CD4-positive, alpha-beta memory T cell (primary cell): ENCODE measurements at places on chromosomes 5 and 9.

DNA sequence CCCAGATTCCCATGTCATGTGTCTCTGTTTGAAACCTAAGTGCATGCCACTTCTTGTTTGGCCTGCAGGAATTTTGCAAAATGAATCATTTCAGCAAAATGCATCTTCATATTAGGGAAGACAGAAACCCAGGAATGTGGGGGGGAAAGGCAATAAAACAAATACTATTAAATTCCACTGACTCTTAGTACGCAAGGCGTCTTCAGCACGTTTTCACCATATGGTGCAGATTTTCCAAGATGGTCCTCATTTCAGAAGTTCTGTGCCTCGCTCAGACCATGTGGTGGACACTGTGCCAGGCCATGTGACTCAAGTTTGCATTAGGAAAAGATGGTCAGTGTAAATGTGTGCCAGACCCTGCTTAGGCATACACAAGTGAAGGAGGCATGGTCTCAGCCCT, 184.0 kb downstream of the ACTL7B start:
- DNase-seq: no peak

DNA sequence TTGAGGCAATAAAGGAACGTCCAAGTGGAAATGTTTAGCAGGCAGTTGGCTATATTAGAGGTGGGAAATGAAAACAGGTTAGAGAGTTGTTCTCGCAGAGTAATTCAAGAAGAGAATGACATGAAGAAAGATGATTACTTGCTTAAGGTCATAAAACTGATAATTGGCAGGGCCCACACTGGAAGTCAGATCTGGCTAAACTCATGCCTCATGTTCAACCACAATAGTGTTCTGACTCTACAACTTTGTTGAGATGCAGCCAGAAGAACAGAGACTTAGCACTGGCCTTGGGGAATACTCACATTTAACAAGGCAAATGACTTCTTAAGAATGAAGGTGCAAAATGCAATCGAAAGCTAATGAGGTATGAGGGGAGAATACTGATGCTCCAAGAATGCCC, 27.2 kb upstream of the TNFSF8 start:
- DNase-seq: no peak

DNA sequence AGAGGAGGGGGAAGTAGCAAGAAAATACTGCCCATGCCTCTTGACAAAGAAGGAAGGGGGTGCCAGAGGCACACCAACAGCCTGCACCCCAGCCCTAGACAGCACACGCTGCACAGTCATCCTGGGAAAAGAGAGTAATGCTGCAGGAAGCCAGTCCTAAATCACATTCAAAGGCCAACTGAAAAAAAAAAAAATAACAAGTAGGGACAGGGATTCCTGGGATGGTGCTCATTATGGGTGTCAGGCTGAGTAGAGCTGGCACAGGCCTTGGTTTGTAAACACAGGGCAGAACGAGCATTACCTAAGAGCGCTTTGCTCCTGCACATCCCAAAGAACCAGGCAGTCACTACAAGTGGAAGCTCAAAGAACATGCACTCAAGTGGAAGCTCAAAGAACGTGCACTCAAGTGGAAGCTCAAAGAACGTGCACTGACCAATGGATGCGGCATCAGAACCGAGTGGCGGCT, 7.8 kb downstream of the RAPGEF1 start:
- DNase-seq: no peak

DNA sequence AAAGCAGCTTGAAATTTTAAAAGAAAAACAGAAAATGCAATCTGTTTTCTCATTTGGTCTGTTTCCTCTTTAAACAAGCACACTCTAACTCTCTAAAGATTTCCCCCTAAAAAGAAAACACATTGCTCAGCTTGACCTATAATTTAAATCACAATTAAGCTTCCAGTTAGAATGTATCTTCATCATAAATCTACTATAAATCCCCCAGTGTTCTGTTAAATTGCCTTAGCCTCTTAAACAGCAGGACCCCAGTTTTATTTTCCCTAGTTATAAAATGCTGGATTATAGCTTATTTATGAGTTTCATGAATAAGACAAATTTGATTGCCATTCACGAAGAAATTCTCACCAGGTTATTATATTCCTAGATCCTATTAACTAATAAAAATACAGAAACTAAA, 8.6 kb upstream of the SMC2 start:
- DNase-seq: no peak

DNA sequence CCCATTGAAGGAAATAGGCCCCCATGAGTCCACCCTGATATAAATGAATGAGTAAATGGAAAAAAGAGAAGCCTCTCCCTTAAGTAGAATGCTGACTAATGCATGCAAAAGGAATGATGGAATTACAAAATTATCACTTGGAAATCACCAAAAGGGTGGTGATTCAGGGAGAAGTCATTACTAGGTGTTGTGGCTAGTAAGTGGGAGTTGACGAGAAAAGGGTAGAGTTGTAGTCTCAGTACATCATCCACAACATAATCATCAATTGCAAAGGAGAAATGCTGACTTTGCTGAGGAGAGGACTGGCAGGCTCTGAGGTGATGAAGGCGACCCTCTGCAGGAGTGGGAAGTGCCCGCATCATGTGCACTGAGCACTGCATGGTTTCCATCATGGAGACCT, 201.5 kb upstream of the S1PR3 start:
- no peak for DNase-seq

- DNase-seq: no peak
These were observed 392.0 kb downstream of the GADD45G start for GRCh38 chr9:89996773-89997172.
